ENCODE measurements at places on chromosomes 12 and 14.

GRCh38 chr12:116978791-116979508 is 68.2 kb downstream of the FBXW8 start:
- no peak for DNase-seq

GRCh38 chr12:110042264-110042663 is 6.1 kb downstream of the C12orf76 start:
- DNase-seq, result no peak

DNA sequence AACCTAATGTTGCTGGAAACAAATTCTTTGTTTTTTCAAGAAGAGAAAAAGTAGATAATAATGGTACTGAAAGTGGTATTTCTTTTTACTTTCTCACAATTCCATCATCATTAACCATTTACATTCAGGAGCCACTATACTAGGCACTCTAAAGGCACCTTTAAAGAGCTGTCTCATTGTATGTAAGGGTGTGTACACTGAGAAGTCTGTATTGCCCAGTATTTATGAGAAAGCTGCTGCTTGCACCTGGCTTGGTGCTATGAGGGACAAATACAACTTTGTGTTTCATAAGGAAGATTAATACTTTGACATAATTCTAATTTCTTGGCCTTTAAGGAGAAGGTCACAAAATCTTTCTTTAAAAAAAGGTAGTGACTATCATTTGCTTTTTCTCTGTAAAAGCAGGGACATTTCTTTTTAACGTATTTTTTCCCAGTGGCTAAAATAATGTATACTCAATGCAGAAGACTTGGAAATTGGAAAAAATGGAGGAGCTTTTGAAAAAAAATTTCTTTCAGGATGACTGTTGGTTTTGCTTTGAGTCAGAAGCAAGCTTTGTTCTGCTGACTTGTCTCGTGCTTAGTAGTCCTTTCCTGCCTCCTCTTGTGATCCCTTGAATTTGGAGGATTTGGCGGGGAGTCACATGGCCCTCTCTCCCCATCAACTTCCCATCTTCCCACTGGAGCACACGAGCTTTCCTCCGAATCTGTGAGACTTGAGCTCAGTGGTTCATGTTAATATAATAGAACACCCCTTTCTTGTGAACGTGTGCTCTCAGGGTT is 50.1 kb downstream of the RASSF3 start:
- DNase-seq, result no peak

DNA sequence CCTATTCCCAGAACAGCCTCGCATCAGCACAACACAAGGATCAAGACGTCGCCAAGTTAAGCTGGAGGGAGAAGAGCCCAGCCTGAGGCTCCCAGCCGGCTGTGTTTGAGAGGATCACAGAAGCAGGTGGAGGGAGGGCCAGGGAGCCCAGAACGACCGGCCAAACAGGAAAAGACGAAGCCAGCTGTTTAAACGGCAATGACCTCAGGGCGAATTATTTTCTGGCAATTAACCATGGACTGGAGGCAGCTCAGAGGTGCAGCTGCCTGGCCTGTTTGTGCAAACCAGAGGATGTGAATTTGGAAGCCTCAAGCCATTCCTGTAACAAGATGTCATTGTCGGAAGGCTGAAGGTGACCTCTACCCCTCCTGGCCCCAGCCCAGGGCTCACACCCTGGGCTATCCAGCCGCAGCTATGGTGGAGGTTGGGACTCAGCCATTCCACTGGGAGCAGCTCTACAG is 175.8 kb upstream of the PRMT8 start:
- DNase-seq, result no peak

DNA sequence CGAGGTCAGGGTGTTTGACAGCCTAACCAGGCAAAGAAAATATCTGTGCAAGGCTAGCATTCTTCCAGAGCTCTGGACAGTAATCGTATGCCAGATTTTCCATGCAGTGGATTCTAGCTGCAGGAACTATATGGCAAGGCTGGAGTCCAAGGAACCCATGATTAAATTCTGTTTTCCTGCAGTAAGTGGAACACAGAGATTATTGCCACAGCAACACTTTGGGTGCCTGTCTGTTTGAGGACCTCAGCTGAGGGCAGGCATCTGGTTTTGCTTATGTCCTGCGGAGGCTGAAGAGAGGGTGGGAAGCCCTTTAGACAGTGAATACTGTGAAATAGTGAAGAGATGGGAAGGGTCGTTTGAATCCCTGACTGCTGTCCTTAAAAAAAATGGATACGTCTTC is 104.4 kb downstream of the DAD1 start:
- no peak for DNase-seq

GRCh38 chr14:21233457-21234076 is 35.7 kb downstream of the HNRNPC start:
- DNase-seq, result no peak
